CD4-positive, alpha-beta T cell treated with Interleukin-21 for 1 hour (primary cell): ENCODE measurements at places on chromosomes 4 and X.

GRCh38 chrX:109281483-109282275, 200.2 kb downstream of the GUCY2F start:
- DNase-seq, result no peak

DNA sequence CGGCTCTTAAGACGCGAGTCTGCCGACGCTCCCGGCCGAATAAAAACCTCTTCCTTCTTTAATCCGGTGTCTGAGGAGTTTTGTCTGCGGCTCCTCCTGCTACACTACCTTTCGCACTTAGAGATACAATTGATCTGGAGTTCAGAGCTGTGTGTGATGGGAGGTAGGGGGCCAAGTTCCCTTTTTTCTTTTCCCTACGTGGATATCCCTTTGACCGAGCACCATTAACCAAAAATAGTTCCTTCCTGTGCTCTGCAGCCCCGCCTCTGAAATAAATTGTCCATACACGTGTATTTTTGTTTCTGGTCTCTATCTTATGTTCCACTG, 555 bp upstream of the PGM2 start:
- DNase-seq, result peak; percentile 13

DNA sequence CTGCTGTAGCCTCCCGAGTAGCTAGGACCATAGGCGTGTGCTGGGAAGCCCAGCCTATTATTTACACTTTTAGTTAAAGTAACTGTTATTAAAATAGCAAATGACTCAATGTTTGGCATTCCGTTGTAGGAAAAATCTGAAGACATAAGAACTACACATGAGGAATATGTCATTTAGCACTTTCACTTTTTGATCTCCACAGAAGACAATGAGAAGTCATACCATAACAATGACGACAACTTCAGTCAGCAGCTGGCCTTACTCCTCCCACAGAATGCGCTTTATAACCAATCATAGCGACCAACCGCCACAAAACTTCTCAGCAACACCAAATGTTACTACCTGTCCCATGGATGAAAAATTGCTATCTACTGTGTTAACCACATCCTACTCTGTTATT, 6.7 kb downstream of the GPR34 start:
- peak; percentile 33 for DNase-seq

DNA sequence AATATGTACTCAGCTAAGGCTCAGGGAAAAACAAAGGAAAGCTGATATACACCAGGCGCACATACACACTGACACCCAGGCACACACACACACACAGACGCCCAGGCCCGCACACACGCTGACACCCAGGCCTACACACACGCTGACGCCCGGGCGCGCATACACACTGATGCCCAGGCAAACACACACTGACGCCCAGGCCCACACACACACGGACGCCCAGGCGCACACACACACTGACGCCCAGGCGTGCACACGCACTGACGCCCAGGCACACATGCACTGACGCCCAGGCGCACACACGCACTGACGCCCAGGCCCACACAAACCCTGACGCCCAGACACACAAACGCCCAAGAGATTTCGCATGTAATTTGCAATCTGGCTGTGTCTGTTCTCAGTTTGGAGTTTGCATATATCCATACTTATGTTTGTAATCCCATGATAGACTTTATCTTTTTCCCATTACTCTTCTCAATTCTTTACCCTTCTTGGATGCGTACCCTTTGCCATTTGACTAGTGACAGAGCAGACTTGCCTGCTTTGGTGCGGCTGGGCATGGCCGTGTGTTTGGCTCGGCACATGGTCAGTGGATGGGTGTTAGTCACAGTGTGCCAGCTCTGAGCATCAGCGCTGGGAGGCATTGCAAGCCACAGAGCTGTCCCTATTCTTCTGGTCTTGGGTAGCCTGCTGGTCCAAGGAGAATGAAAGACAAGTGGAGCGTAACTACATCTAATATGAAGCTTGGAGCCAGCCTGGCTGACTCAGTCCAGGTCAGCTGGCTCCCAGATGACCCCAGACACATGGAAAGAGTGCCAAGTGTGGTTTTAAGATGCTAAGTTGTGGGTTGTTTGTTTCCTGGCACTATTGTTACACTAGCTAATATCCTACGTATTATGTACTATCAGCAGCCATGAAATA, 632.4 kb upstream of the ZFP42 start:
- DNase-seq, result no peak

DNA sequence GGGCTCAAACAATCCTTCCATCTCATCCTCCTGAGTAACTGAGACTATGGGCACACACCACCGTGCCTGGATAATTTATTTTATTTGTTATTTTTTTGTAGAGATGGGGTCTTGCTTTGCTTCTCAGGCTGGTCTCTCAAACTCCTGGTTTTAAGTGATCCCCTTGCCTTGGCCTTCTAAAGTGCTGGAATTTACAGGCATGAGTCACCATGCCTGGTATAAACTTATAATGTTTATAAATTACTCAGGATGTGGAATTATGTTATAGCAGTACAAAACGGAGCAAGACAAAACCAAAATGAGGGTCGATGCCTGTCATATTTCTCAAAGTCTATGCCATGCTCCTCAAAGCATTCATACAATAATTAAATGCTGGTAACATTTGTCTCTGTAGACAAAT, 29.8 kb upstream of the TEX13C start:
- DNase-seq, result no peak

GRCh38 chr4:145681956-145682355, 2.0 kb downstream of the C4orf51 start:
- DNase-seq, result no peak

GRCh38 chr4:6200011-6200921, at the start of gene JAKMIP1:
JAKMIP1 (minus strand) TSS chr4:6200549; CDS start chr4:6112850, 87,699 bp downstream.
- peak; percentile 92 for DNase-seq

- DNase-seq, result no peak
Measured at GRCh38 chrX:10781847-10782530, 161.6 kb upstream of the MID1 start.

DNA sequence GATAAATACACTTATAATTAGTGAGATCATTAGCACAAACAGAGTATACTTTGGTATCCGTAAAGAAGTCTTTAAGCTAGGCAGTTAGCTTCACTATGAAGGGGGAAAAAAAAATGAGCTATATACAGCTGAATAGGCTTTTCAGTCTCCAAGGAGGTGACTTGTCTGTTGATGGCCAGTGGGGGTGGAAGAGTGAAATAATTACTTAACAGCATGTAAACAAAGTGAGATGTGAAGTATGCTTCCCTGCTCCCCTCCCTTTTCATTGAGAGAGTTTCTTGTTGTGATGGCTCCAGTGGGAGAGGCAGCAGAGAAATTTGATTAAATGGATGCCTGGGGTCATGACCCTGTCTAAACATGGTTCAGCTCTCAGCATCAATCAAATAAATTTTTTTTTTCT, 180.9 kb downstream of the DACH2 start:
- no peak for DNase-seq

DNA sequence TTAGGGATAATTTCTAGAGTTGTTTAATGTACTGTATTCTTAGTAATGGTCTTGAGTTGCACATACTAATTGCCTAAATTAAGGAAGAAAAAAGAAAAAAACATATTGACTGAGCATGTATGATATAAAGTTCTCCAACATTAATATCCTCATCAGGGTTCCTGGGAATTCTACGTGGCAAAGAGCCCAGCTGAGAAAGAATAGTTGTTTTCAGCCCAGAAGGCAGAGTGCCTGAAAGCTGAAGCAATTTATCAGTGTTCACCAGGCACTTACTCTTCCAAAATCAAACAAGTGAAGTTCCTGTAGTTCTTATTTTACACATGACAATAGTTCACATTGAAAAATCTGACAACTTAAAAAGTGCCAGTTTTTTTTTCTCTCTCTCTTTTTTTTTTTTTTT, 27.7 kb downstream of the YIPF7 start:
- DNase-seq, result no peak

- no peak for DNase-seq
Measured at GRCh38 chr4:3771939-3772495, 5.8 kb downstream of the ADRA2C start.
